ENCODE measurements at places on chromosomes 11 and 22. TPM values are rescaled to one million over a fixed set of nuclear protein-coding genes. Genes with fewer than 3 reads are reported as not detected.

GAL gene
- 0.30 TPM for total RNA-seq

TRAPPC4 gene
- 42.4 TPM for total RNA-seq

- DNase-seq: no peak
These were observed 126.6 kb downstream of the DSCAML1 start for GRCh38 chr11:117670443-117670842.

DNA sequence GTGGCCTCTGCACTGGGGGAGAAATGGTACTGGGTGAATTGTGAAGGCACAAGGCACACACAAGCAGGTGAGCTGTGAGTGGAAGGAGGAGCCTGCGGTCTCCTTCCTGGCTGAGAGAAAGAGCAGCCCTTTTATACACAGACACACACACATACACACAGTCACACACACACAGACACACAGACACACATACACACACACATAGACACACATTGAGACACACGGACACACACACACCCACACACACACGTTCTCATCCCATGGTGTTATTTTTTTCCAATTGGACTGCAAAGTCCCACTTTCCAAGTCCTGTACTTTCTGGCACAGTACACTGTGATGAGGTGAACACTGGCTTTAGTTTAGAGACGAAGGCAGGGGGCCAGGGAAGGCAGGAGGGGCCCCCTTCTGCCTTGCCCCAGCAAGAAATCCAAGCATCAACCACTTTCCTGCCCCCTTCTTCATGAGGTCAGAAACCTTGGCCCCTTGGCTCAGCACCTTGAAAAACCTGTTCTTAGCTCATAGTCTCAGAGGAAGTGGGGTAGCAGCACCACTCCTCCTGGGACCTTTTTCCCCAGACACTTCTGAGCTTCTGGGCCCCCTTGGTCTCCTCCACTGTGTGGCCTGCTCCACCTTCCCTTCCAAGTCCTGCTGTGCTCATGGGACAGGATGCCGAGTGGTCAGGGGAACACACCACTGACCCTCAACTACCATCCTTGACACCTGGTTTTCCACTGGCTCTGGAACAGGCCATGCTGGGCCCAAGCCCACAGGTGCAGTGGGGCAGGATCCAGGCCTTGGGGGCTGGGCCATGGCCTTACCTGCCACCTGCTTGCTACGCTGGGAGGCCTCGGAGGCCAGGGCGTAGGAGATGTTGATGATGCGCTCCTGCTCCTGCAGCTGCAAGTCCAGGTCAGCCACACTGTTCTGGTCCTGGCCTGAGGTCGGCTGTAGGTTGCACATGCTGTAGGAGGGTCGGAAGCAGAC lies 43.8 kb downstream of the C11orf58 start:
- DNase-seq: peak; percentile 72

DNA sequence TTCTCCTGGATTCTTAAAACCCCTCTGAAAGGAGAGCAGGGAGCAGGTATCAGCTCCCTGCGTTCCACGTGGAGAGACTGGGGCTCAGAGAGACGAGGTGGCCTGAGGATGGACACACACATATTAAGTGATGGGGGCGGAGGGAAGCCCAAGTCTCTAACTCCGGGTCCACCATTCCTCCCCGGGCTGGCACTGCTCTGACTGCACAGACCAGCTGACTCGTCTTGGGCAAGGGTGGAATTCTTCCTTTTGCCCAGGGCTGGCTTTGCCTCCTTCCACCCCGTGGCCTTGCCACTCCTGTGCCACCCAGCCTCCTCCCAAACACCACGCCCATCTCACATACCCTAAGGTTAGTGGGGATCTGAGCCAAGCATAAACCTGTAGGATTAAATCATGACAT lies 65.0 kb downstream of the BUD13 start:
- no peak for DNase-seq

- DNase-seq: no peak
These were observed 350.2 kb downstream of the TTC28 start for GRCh38 chr22:28329186-28330073.

DNA sequence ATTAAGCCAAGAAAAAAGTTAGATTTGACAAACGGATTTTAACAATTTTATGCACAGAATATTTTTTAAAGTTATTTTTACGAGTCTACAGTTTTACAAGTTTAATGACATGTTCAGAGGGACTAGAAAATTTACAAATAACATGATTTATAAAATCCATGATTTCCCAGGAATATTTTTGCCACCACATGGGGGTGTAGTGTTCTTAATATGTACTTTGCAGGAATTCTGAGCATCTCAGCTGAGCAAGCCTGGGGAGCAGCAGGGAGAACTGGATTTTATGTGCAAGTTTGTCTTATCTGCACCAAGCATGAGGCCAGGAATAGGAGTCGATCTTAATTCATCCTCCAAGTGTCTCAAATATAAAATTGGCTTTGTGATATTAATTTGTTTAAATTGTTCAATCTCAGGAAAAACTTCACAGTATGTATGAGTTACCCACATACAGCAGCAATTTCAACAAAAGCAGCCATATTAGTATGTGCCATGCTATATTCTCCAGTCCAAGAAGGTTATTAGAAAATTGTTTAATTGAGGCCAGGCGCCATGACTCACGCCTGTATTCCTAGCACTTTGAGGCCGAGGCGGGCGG lies 826.3 kb downstream of the DLG2 start:
- DNase-seq: no peak

DNA sequence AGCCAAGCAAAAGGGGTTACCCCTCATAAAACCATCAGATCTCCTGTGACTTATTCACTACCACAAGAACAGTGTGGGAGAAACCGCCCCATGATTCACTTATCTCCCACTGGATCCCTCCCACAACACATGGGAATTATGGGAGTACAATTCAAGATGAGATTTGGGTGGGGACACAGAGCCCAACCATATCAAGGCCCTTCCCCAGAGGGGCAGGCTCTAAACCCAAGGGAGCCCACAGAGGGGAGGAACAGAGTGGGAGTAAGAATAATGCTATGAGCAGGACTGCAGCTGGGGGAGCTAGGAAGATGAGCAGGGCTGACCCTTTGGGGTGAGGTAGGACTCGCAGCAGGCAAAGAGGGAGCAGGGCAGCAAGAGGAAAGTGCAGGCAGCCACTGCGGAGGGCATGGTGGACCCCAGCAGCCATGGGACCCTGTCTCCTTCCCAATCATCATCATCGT lies 59.3 kb downstream of the CD82 start:
- peak; percentile 64 for DNase-seq

DNA sequence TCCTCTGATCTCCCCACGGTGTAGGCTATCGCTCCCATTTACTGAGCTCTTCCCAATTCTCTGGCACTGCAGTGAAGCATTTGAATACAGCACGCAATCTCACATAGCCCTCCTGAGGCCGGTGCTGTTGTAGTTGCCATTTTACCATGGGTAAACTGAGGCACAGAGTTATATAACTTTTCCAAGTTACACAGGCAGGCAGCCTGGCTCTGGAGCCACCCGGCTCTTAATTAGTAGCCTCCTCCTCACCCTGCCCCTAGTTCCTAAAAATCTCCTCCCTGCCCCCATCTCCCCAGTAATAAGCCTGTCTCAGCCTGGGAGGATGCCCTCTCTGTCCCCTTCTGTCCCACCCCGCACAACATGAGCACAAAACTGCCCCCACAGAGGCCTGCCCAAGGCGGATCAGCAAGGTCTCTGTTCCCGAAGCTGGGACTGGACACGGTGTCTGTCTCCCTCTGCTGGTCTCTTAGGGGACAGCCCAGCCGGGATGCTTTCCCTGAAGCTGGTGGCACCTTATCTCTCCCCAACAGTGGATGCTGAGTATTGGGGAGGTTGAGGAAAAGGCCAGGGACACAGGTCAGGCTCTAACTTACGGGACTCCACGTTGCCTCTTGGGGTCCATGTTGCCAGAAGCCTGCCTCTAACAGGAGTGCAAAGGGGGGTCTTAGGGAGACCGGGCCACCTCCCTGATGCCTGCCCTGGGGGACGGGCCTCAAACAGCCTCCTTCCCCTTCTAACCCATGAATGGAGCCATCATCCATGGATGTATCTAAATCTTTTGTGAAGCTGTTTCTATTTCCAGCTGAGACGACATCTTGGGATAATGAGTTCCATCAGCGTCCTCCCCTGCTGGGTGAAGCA lies 9.1 kb upstream of the CLCF1 start:
- DNase-seq: peak; percentile 94

GRCh38 chr11:75845324-75845723 lies 30.3 kb downstream of the UVRAG start:
- no peak for DNase-seq

GRCh38 chr11:121295246-121296029 lies 2.9 kb downstream of the SC5D start:
- no peak for DNase-seq
